ENCODE measurements at places on chromosomes 2 and 18.

DNA sequence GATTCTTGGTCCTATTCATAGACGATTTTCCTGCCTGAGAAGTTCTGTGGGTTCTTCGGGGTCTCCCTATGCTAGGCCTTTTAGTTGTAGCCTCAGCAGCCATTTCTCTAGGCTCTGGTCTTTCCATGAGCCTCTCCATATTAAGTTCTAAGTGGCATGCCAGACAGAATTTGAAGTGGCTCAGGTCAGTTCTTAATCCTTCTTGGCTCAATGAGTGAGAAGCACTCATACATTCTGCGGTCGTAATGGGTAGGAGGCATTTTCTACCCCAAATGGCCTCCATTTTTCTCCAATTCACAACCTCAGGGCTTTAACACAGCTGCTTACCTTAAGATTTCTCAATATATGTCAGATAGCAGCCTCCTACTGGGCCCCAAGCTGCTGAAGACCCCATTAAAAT is 405.3 kb upstream of the GALNT5 start:
- DNase-seq: peak; percentile 29

- no peak for DNase-seq
Measured at GRCh38 chr2:73265298-73266060, 18.8 kb downstream of the FBXO41 start.

DNA sequence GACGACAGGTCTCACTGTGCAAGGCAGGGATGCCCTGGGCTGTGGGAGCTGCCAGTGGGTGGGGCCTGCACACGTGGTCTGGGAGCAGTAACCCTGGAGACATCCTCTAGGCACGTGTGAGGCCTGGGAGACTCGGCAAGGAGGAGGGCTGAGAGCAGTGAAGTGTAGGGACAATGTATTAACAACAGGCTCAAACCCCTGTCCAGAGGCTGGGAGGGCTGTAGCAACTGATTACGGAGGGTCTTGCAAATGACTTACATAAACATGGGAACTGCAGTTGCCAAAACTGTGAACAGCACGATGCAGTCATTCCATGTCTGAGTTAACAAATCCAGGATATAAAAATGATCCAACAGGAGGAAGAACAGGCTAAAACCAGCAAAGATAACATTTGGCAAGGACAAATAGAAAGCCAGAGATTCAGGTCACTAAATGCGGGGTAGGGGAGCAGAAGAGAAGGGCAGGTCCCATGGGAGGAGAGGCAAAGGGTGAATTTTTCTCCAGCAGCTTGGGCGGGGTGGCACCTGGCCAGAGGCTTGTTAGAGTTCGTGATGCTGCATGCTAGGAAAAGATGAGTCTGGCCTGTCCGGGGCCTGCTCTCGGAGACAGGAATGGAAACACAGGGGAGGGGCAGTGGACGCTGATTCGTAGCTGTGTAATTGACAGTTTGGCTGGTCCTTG is 44.9 kb downstream of the CYP27C1 start:
- no peak for DNase-seq

- DNase-seq: no peak
Measured at GRCh38 chr2:122663620-122664019, 908.2 kb downstream of the TSN start.

DNA sequence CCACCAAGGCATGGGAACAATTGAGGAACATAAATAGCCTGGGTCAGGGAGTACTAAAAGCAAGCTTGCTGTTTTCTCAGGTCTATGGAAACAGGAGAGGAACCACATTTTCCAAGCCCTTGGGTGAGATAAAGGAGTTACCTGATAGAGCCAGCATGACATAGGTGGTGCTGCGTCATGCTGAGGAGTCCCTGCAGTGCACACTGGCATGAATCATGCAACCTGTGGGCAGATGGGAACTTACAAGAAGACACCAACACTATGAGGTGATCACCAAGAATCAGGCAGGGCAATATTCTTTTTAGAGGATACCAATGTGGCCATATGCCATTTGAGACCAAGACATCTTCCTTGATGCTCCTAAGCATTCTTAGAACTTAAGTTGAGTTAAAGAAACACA is 531.8 kb downstream of the ZEB2 start:
- DNase-seq: no peak

- no peak for DNase-seq
Measured at GRCh38 chr2:229196448-229196847, 74.6 kb downstream of the PID1 start.

DNA sequence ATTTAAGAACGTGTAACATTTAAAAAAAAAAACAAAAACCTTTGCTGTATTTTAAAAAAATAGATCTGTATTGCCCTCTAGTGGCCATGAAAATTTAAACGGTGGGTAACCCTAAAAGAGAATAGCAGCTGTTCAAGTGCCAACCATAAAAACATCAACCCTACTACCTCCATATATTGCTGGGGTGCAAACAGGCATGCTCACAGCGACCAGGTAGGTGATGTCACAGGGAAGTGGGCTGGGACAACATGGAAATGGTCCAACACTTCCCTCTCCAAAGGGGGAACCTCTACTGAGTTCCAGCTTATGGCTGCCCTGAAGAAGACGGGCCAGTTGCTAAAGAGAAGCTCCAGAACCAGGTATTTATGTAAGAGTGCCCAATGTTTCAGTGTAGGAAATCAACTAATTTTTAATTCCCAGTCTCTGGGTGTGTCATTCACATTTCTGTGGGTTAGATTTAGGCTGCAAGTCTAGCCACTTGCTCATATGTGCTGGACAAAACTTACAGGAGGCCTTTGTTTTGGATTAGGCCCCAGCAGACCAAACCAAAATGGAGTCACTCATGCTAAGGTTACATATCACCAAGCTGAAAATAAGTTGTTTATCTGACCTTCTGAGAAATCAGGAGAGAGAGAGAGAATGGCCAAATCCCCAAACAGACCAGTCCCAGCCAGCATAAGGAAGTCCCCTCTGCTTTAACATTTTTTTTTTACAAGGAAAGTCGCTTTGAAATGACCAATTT is 54.5 kb downstream of the SKA1 start:
- peak; percentile 67 for DNase-seq

DNA sequence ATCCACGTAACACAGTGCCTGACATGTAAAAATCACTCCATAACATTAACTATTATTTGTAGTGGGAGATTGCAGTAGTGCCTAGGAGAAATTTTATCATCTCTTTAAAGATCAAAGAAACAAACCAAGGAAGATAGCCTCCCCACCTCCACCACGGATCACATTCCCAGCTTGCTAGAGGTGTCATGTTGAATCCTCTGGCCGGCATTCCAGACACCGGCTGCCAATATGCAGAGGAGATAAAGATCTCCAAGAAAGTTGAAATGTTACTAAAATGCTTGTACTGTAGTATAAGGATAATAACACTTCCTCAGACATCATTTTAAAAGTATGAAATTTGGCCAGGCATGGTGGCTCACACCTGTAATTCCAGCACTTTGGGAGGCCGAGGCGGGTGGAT is 6.1 kb upstream of the ATG16L1 start:
- DNase-seq: no peak

- DNase-seq: no peak
Measured at GRCh38 chr18:50397023-50397422, 22.2 kb downstream of the SKA1 start.

GRCh38 chr2:211113334-211114175 is 557.2 kb downstream of the CPS1 start:
- DNase-seq: no peak

DNA sequence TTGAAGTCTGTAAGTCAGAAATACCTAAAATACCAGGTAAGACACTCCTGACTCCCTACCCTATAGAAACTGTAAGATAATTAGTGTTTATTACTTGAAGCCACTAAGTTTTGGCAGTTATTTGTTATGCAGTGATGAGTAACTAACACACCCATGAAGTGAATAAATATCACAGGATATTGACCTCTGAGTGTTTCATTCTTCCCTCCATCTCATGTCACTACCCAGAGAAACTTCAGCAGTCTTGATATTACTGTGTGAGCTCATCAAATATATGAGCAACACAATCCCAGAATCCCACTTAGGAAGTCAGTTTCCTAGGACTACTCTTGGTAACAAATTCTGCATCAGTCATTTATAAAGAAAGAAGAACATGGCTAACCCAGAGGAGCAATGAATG is 529.7 kb downstream of the FBXO15 start:
- no peak for DNase-seq

DNA sequence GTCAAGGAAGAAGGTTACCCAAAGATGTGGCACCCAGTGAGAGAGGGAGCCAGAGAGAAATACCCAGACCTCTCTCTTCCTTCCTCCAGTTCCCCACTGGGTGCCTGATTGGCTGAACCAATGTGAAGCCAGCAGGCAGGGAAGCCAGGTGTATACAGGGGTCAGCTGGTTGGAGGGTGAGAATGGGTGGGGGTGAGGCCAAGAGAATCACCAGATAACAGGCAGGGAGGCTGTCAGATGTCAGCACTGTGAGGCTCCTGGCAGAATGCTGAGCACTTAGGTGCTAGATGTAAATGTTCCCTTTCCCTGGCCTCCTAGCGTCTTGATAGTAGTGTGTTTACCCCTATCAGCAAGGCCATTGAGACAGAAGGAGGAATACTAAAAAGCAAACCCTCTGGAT is 104.0 kb upstream of the MGAT5 start:
- DNase-seq: no peak

DNA sequence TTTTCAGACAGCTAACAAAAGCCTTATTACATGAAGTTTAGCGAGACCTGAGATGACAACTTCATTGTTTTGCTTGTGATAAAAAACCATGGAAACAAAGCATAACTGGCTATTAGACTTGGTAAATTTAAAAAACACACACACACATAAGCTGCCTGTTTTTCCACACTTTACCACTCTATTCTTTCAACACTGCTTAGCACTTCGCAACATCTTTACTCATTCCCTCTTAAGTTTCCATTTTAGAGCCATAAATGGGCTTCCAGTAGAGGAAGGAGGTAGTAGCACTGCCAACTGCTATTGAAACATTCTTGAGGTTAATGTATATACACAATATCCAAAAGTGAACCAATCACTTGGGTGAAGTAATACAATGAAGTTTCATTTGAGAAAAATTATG is 54.1 kb downstream of the BAZ2B start:
- no peak for DNase-seq

DNA sequence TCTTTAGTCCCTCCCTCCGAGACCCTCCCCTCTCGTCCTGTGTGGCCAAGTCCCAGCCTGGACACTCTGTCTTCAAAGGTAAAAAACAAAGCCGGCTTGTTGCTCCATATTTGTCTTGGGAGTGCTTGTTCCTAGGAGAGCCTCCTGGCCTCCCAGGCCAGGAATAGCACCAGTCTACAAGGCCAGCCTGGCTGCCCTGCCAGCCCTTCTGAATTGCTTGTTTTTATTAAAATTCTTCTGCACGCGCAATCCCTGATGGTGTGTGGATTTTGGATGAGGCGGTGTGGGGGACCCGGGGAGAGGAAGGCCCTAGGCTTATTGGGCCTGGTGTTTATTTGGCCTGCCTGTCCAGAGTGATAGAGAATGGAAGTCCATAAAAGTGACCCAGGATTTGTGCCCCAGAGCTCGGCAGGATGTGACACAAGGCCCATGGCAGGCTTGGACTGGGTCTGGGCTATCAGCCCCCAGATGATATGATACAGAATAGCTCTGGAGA is 297.3 kb downstream of the CYP26B1 start:
- DNase-seq: no peak

- DNase-seq: peak; percentile 88
Measured at GRCh38 chr18:46946656-46947282, 29.4 kb downstream of the KATNAL2 start.

DNA sequence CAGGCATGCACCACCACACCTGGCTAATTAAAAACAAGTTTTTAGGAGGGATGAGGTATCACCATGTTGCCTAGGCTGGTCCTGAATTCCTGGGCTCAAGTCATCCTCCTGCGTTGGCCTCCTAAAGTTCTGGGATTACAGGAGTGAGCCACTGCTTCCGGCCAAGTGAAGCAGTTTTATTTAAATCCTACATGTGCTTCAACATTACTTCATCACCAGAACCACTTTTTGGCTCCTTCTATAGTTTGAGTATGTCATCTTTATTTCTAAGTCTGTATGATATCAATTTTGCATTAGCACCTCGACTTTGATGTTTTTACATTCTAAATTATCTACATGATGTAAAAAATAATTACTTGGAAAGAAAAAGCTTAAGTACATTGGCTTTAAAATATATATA is 144.3 kb downstream of the FMNL2 start:
- no peak for DNase-seq

DNA sequence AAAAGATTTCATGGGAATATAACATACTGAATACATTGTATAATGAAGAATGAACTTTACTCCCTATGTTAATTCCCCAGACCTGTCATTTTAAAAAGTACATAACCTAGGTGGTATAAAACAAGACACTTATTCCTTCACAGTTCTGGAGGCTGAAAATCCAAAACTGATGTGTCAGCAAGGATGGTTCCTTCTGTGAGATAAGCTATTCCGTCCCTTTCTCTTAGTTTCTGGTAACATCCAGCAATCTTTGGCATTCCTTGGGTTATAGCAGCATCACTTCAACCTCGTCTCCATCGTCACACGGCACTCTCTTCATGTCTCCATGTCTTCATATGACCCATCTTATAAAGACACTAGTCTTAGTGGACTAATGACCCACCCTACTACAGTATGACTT is 93.9 kb downstream of the ASXL2 start:
- peak; percentile 48 for DNase-seq

- no peak for DNase-seq
Measured at GRCh38 chr2:142981756-142982155, 104.3 kb downstream of the KYNU start.

- DNase-seq: no peak
Measured at GRCh38 chr2:685421-685820, 8.2 kb upstream of the TMEM18 start.

DNA sequence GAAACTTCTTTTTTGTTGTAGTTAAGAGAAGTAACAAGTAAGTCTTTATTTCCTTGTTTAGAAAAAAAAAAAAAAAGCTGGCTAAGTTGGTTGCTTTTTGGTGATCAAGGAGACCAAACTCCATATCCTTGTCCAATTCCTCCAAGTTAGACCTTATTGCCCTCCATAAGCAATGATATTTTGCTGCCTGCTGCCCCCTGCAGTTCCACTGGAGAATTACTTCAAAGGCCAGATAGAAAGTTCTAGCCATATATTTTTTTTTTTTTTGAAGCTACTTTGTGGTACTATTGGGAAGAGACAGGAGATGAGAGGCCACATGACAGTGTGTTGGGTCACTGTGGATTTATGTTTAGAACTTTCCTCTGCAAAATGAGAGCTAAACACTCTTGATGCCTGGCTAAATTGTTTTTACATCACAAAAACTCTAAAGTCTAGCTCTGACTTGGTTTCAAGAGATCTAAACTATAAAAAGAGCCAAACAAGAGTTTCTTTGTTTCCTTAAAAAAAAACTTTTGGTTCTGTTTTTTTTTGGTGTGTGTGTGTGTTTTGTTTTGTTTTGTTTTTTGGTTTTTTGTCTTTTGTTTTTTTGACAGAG is 80.7 kb upstream of the RASGRP3 start:
- peak; percentile 84 for DNase-seq

DNA sequence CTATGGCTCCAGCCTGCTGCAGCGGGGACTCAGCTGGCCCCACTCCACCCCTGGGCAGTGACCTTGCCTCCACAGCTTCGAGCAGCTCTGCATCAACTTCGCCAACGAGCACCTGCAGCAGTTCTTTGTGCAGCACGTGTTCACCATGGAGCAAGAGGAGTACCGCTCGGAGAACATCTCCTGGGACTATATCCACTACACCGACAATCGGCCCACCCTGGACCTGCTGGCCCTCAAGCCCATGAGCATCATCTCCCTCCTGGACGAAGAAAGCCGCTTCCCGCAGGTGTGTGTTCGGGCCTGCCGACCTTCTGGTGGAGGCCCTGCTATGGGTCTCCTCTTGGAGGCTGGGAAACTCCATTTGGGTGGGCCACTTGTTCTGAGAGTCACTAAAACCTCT is 48.6 kb downstream of the MYO7B start:
- no peak for DNase-seq

- DNase-seq: no peak
Measured at GRCh38 chr18:28485210-28485801, 308.4 kb upstream of the CDH2 start.

- DNase-seq: peak; percentile 52
Measured at GRCh38 chr2:68755071-68755470, 20.5 kb downstream of the ARHGAP25 start.
